ENCODE measurements at places on chromosomes 11 and 22. TPM values are rescaled to one million over a fixed set of nuclear protein-coding genes. Genes with fewer than 3 reads are reported as not detected.

Gene APOL5
- total RNA-seq, result not detected

Gene KRTAP5-7
- not detected for total RNA-seq

Gene DTX4
- 0.18 TPM for total RNA-seq

Gene NAALADL1
- total RNA-seq, result 7.7 TPM

Gene PKDREJ
- total RNA-seq, result not detected

Gene UFD1
- total RNA-seq, result 107 TPM

Gene NLRX1
- 9.7 TPM for total RNA-seq

Gene WDR74
- total RNA-seq, result 228 TPM

Gene CTSW
- total RNA-seq, result 12.3 TPM

Gene RBX1
- total RNA-seq, result 85.7 TPM

GRCh38 chr11:112000703-112001102 is 24.5 kb upstream of the DLAT start:
- DNase-seq, result no peak

GRCh38 chr22:25742918-25743708 is 1.1 kb downstream of the MYO18B start:
- no peak for DNase-seq

GRCh38 chr11:120739780-120740179 is 228.2 kb downstream of the GRIK4 start:
- DNase-seq, result no peak

DNA sequence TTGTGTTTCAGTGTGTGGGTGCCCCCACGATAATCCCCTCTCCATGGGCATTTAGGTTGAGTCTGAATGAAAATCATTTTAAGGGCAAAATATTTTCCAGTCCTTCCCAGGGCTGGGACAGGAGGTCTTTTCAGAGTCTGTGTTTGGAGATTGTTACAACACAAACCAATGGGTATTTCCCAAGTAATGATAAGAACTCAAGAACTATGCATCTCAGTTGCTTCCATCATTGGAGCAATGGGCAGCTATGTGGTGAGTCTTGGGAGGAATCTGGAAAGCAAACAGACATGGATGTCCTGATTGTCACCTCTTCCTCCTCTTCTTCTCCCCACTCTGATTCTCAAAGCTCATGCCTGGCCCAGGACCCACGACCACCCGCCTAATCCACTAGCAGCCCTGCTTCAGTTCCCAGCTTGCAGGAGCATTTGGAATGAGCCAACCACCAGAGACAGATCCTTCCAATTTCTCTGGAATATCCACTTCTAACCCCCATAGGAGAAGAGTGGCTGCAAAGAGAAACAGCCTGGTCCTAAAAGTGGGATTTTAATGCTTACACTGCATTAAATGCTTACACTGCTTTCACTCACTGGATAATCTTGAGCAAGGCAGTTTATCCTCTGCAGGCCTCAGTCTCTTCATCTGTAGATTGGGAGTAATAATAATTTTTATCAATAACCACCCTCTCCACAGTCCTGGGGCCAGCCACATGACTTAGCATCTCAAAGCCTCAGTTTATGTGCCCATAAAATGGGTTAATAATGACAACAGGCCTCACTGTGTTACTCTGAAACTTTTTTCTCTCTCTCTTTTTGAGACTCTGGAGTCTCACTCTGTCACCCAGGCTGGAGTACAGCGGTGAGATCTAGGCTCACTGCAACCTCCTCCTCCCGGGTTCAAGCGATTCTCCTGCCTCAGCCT is 404.3 kb downstream of the MN1 start:
- DNase-seq, result no peak

- DNase-seq, result no peak
Observed at GRCh38 chr11:3217818-3218482, 663 bp downstream of the MRGPRG start.

- no peak for DNase-seq
Observed at GRCh38 chr11:23236826-23237555, 376.7 kb upstream of the CCDC179 start.

- DNase-seq, result no peak
Observed at GRCh38 chr11:90434858-90435257, 212.0 kb upstream of the CHORDC1 start.

GRCh38 chr11:6418557-6419008 is 311 bp downstream of the APBB1 start:
- no peak for DNase-seq

DNA sequence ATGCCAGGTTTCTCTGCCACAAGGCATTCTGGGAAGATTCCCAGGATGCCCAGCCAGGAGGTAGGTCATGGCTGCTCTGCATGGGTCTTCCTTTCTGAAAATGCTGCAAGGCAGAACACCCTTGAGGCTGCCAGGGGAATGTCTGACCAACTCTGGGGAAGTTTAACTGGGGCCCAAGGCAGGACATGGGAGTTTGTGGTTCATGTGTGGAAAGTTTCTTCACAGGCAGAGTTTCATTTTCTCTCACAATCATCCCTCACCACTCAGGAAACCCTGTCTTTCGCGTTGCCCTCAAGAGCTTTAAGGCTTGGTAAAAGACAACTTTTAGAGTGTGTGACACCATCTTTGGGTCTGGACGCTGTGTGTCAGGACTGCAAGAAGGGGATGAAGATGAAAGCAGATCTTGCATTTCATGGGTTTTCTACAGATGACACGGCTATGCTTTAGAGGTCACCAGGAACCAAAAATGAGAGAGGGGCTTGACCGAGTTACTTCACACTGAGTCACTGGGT is 133.5 kb downstream of the CD44 start:
- DNase-seq, result peak; percentile 5

- DNase-seq, result no peak
Observed at GRCh38 chr11:105046898-105047579, 1.9 kb upstream of the CARD16 start.

DNA sequence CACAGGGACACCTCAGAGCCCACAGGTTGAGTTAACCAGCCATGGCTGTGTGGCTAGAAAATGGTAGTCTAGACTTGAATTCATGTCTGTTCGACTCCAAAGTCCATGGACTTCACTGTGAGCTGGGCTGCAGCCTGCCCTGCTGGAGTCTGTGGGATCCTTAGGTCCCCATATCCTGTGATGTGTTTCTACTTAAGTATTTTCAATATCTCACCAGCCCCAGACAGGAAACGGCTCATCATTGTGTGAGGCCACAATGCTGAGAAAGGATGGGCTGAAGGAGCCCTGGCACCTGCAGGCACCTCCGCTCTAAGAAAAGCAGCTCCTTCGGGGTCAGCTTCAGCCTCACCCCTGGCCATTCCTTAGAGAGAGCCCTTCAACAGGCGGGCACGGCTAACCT is 93.1 kb downstream of the NAT10 start:
- DNase-seq, result no peak

GRCh38 chr11:59754859-59755700 is at the start of gene STX3:
Gene STX3 (plus strand): TSS chr11:59755376. CDS start chr11:59755606, 230 bp downstream.
- peak; percentile 64 for DNase-seq

DNA sequence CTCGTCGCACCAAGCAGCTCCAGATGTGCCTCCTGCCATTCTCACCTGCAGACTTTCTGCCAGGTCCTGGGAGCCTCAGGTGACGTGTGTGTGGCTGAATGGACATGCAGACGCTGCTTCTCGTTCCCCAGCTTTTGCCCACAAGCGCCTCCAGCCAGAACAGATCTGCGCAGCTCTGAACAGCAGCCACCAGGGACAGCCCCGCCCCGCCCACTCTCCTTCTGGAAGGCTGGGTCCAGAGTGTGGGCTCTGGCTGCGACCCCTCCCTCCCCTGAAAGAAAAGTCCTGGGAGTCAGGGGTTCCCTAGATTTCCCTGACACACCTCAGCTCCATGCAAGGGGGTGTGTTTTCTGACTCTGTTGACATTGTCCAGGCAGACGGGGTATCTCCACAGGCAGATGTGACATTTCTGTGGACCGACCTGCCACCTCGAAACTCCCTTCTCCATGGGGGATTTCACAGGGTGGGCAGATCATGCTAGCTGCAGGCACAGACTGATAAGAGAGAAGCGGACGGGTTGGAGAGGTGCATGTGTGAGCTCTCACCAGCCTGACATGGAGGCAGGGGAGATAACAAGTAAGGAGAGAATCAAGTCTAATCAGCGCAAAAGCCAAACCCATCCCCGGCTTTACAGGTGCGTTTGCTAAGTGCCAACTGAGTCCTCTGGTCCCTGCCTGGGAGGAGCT is 19.8 kb downstream of the SLCO2B1 start:
- no peak for DNase-seq

DNA sequence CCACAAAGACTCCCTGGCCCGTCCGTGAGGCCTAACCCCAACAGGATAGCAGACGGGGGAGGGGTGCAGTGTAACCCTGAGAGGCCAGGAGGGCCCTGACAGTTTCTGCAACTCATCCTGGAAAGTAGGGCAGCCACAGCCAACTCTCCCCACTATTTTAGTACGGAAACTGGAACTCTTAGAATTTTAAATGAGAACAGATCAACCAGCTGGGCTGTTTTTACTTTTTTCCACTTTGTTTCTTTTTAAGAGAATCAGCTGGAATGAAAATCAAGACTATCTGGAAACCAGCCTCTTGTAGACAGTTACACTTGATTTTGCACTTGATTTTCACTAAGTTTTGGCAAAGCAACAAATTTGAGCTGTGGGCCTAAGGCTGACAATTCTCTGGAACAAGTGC is 42.7 kb upstream of the NRIP3 start:
- DNase-seq, result no peak

GRCh38 chr11:34064291-34064690 is 12.8 kb downstream of the CAPRIN1 start:
- no peak for DNase-seq

DNA sequence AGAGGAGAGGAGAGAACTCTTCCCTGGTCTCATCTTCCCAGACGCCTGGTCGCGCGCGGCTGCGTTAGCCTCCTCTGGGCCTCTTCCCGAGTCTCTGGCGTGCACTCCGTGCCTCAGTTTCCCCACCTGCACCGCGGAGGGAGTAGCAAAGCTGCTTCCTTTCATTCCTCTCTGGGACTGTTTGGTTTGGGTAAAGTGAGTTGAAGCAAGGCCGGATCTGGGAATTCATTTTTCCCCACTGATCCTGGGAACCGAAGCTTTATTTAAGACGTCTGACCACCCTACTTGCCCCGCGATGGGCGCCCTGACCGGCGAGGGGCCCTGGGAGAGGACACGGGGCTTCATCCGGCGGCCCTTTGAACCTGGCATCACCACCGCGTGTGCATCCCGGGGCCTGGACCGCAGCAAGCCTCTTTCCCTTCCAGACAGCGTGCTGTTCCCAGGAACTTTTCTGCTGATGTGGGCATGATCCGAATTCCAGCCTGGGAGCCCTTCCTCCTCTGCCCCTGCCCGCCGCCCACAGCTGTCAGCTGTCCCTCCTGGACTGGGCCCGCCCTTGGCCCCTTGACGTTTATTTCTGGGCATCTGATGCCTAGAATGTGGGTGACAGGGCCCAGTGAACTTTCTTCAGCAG is 758 bp downstream of the LDLRAD3 start:
- no peak for DNase-seq

GRCh38 chr11:76005756-76006155 is 190.7 kb downstream of the UVRAG start:
- no peak for DNase-seq

- DNase-seq, result no peak
Observed at GRCh38 chr22:30301995-30302809, 12.9 kb upstream of the CASTOR1 start.

GRCh38 chr22:48306785-48307510 is 1520.7 kb downstream of the BRD1 start:
- DNase-seq, result no peak

DNA sequence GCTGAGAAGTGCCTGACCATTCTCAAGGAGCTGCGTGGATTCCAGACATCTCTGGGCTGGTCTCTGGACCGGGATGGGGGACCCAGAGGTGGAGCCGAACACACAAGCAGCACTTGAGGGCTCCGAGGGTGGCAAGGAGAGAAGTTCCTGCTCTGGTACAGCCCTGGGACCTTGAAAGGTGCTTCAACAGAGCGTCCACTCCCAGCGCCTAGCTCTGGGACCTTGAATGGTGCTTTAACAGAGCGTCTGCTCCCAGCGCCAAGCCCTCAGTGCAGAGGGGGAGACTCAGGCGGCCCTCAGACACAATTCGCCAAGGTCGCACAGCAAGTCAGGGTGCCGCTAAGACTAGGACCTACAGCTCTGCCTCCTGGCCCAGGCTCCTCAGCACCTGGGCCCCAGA is 10.6 kb upstream of the NPAS4 start:
- no peak for DNase-seq

GRCh38 chr22:44130076-44130711 is 50.5 kb upstream of the PARVG start:
- no peak for DNase-seq
